ENCODE measurements at places on chromosomes 1 and 21.
A peak's percentile ranks its signal among the peaks of the same experiment; 100 is the strongest.

DNA sequence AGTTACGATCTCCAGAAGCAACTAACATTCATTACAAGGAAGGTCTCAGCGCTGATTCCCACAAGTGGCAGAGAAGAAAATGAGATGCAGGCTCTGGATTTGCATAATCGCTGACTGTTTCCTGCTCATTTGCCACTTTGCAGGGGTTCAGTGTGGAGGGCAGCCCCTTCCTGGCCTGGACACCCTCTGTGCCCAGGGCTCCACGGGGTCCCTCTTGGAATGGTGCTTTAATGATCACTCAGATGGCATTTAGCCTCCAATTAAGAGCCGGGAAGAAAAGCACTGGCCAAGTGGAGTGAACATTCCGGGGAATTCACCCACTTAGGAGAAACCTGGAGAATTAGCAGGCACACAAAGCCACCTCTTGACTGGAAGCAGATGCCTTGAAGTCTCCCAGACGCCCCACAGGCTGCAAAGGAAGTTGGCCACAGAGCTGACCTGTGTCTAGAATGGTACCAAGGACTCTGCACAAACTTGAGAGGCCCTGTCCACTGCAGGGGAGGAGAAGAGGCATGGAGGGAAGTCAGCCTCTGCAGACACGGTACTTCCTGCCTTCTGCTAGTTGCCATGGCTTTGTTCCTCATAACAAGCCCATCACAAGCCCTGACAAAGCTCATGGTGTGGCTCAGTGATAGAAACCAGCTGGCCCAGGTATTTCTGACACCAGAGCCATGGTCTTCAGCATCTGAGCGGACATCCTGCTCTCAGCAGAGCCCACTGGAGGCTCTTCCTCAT is 157.2 kb downstream of the KAZN start:
- DNase-seq: no peak

DNA sequence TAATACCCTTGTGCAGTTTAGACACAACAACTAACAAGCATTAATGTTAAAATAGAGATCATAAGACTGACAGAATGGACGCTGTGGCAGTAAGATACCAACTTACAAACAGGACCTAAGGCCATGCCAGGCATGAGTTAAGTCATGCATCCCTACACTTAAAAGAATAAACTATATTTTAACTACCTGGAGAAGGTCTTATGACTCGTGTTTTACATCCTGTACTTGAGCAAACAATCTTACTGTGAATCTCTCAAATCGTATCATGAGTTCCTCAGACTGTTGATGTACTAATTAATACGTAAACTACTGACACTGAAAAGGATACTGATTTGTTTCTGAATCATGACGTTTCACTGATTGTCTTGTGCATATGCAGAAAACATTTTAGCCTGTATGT is 2.0 kb upstream of the RSPH1 start:
- no peak for DNase-seq

- peak; percentile 12 for DNase-seq
Measured at GRCh38 chr1:46302641-46303037, 777 bp downstream of the LRRC41 start.

GRCh38 chr1:28313702-28314546 is 14.9 kb upstream of the MED18 start:
- no peak for DNase-seq

- no peak for DNase-seq
Measured at GRCh38 chr1:243539636-243540035, 283.8 kb downstream of the SDCCAG8 start.

DNA sequence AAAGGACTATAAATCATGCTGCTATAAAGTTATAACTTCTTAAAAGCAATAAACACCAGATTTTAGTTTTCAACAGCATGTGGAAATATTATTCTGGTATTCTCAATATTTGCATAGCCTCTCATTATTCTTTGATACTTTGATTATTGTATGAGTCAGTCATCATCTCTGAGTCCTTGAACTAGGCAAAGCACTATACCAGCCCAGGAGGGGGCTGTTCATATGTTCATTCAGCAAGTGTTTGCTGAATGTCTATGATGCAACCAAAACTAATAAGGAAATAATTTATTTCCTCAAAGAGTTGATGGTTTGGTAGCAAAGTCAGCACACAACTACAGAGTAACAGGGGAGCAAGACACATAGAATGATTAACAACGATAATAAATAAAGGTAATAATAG is 175.6 kb upstream of the C1orf105 start:
- DNase-seq: no peak

- no peak for DNase-seq
Measured at GRCh38 chr1:70042090-70042731, 163.2 kb downstream of the LRRC40 start.

DNA sequence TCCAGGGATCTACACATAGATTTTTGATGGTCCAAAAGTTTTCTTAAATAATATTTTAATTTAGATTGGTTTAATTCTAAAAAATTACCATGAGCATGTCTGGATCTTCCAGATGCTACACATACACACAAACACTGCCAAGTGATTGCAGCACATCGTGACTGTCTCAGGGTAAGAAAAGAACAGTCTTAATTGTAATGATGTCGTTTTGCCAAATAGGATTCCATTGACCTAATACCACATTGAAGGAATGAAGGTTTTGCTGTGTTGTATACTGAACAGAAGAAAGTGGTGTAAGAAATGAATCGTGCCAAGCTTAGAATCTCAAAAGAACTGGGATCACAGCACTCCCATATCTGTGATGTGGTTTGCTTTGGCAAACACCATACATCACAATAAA is 633.3 kb upstream of the CAMK1G start:
- DNase-seq: no peak

- no peak for DNase-seq
Measured at GRCh38 chr1:181777286-181777685, 284.2 kb downstream of the ZNF648 start.

GRCh38 chr1:220918285-220918951 is 39.2 kb downstream of the HLX start:
- no peak for DNase-seq

DNA sequence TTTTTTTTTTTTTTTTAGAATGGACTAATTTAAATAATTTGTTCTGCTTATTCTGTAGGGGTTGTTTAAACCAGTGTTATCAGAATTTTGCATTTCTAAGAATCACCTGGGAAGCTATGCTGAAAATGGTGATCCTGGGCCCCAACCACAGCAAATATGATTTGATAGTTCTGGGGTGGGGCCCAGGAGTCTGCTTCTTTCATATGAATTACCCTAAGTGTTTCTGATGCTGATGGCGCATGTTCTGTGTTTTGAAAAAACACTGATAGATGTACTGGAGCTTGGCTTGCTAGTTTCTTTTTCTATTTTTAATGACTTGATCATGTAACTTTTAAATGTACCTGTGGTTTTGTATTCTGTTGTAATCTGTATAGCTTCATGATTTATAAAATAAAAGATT is 89.3 kb downstream of the CDC14A start:
- peak; percentile 48 for DNase-seq

DNA sequence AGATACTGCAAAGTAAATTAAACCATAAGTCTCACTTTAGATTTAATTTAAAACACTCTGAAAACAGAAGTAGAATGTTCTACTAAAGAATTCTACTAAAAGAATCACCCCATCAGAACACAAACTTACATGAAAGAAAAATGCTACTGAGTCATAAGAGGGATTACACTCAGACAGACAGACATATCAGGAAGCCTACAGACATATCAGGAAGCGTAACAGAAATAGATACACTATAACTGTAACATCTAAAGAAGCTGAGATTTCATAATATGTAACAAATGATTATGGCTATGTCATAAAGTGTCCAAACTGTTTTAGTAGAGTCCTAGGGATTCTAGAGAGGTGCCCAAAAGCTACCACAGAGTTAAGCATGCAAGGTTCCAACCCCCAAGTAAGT is 23.9 kb downstream of the FOXJ3 start:
- DNase-seq: no peak

DNA sequence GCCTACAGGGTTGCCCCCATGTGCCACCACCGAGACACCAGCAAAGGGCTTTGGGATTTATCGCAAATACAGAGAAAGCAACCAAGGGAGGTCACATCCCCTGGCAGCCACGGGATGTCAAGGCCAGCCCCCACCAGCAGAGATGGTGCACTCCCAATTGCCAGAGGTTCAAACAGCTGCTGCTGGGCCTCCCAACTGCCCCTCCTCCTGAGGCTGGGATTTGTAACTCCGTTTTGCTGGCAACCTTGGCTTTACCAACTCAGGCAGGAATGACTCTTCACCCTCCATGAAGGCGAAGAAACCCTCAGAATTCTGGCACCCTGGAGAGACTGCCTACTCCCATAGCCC is 11.6 kb downstream of the TMEM53 start:
- DNase-seq: no peak

GRCh38 chr1:156281693-156282478 is 739 bp downstream of the SMG5 start:
- DNase-seq: peak; percentile 39

DNA sequence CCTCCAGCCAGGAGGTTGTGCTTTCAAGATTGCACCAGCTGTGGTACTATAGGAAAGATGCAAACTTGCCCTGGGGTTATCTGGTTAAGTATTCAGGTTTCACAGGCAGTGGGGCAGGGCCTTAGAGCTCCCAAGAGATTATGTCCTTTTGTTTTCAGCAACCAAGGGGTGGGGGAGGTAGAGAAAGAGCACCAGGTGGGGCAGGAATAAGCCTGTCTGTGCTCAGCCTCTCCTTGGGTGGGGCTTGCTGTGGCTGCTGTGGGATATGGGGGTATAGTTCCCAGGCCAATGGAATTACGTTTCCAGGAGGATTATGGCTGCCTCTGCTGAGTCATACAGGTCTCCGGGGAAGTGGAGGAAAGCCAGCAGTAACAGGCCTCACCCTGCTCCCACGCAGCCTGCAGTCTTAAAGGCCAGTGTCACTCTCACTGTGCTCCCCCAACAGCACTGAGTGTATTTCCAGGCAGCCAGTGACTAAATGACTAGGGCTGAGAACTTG is 508.6 kb downstream of the RWDD3 start:
- DNase-seq: no peak

- DNase-seq: no peak
Measured at GRCh38 chr21:21385404-21385803, 387.2 kb downstream of the NCAM2 start.

DNA sequence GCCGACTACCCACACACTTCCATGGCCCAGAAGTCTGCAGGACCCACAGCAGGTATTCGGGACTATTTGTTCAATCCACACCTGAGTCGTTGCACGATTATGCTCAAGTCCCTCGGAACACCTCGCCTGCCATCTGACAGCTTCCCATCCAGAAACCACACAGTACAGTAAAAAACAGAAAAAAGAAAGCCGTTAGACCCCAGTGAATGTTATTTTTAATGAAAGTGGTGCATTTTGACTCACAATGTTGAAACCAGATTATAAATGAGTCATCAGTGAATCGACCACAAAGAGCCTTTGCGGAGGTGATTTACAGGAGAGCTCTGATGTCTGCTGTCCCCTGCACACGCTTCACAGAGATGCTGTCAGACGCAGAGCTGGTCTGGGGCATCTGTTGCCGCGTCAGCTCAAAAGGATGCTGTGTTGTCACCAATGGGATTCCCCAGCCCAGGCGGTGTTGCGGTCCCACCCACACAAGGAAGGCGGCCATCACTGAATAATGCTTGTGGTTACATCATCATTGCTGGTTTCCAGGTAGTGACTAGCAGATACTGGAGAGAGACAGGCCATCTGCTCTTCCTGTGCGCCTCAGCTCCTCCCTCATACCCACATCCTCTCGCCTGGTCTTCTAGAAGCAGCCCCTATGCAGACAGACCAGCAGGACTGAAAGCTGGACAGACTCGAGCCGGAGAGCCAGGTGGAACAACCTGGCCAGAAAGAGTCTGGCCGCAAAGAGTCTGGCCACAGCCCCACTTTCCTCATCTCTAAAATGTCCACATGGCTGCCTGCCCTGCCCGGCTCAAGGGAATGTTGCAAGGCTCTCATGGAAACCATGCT is 116.8 kb downstream of the TOMM20 start:
- DNase-seq: peak; percentile 97

DNA sequence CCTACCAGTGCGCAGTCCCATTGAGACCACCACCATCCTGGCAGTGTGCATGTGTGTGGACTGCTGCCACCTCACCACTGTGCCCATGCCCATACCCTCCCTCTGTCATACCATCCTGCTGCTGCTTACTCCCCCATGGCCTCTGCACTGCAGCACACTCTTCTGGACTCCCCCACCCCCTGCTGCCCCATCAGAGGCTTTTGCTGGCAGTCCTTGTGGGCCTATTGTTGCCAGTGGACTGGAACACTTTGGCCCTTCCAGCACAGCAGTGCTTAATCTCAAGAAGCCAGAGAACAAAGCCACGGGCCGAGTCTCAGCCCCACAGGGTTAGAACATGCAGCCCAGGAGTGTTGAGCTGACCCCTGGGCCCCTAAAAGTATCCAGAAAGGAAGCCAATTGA is 41.9 kb upstream of the IVNS1ABP start:
- no peak for DNase-seq

DNA sequence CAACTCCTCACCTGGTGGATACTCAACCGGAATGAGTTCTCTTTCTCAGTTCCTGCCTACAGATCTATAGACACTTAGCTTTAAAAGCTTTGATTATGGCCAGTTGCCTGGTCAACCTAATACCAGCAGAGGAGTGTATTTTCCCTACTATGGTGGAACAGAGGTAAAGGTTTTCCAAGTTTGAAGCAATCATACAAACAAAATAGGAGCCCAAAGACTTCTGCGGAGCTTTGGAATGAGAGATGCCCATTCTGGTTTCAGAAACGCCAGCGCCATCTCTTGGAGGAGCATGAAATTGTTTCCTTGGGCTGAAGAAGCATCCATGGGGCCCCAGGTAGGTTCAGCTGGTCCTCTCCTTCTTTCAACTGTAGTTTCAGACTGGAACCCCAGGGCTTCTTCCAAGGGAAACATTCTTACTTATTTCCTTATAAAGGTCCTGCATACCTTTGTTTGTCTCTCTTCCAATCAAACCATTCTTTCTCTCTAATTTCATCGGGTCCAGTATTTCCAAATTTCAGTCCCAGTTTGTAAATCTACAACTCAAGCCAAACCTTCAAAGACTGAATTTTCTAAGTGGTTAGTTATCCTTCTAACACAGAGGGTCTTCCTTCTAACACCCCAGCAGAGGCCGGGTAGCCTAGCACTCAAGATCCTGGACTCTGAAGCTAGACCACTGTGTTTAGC is 95.9 kb downstream of the KCNJ15 start:
- peak; percentile 64 for DNase-seq

DNA sequence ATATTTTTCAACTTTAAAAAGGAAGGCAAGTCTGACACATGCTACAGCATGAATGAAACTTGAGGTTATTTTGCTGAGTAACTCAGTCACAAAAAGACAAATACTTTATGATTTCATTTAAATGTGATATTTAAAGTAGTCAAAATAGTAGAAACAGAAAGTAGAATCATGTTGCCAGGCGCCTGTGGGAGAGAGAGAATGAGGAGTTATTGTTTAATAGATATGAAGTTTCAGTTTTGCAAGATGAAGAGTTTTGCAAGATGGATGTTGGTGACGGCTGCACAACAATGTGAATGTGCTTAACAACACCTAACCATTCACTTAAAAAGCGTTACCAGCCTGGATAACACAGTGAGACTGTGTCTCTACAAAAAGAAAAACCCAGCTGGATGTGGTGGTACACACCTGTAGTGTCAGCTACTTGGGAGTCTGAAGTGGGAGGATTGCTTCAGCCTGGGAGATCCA is 20.7 kb upstream of the ATP1A1 start:
- DNase-seq: peak; percentile 41
